ENCODE measurements at places on chromosomes 5 and 9. TPM values are rescaled to one million over a fixed set of nuclear protein-coding genes. Genes with fewer than 3 reads are reported as not detected.

DNA sequence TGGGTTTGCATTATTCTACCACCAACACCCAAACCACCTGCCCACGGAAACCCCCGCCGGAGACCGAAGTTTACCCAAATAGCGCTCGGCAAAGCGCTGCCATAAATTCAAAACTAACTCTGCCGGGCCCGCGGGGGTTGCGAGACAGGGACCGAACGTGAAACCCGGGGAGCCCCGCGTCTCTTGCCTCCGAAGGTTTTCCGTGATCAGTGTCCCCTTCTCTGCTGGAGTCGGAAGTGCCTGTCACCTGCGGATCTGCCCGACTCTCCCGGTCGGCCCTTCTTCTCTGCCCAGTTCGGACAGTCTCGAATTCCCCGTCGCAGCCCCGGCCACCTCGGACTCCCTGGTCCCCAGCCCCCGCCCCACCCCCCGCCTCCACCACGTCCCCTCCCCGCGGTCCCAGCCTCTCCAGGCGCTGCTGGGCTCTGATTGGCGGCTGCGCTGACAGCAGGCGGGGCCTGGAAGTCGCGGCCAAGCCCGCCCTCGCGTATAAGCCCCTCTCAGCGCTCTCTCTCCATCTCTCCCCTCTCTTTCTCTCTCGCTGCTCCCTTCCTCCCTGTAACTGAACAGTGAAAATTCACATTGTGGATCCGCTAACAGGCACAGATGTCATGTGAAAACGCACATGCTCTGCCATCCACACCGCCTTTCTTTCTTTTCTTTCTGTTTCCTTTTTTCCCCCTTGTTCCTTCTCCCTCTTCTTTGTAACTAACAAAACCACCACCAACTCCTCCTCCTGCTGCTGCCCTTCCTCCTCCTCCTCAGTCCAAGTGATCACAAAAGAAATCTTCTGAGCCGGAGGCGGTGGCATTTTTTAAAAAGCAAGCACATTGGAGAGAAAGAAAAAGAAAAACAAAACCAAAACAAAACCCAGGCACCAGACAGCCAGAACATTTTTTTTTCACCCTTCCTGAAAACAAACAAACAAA is at the start of gene RORB:
TSS of gene RORB (plus strand) at position 517 of the 929 bp plus-strand sequence. CDS start 642 bp downstream, outside the sequence.
- no peak for DNase-seq

- no peak for DNase-seq
These were observed 116.9 kb upstream of the OTULINL start for GRCh38 chr5:14464671-14465070.

The SPINK13 gene
- total RNA-seq = not detected

The CBY3 gene
- total RNA-seq = 3.0 TPM

The GFRA3 gene
- total RNA-seq = not detected

DNA sequence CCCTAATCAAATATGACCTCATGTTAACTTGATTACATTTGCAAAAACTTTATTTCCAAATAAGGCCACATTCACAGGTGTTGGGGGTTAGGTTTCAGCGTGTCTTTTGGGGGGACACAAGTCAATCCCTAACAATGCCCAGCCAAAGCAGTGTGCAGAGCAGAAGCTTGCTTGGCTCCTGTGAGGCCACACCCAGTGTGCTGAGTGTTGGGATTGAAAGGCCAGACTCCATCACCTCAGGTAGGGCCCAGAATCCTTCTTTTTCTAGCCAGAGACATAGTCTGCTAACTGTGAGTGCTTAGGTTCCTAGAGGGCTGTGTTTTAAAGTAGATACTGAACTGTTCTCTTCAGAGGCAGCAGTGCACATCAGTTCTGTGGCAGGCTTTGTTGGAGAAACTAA is 27.9 kb downstream of the KDM4C start:
- no peak for DNase-seq

DNA sequence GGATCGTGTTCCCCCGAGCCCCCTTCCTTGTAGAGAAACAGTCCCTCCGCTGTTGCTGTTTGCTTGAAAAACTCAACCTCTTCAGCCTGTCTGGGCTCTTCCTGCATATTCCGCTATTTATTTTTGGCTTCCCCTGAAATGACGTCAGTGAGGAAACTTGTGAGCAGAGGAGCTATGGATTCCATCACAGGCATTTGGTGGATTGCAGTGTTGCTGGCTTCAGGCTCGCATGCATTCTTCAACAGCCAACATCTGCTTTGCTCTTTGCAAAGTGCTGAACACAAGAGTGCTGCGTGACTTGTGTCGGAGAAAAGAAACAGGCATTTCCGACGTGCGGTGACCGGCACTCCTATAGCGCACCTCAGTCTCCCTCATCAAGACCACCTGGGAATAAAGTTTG is 232.7 kb downstream of the RFK start:
- no peak for DNase-seq

- DNase-seq = no peak
These were observed 71.8 kb downstream of the PRR16 start for GRCh38 chr5:120535900-120536299.
